Aorta (tissue), 5 donors: ENCODE measurements at places on chromosomes 11 and 22. TPM values are rescaled to one million over a fixed set of nuclear protein-coding genes. Genes with fewer than 3 reads are reported as not detected.

- no peak for DNase-seq
Observed at GRCh38 chr11:102780491-102780918, at the start of gene MMP10. TSS of gene MMP10 (minus strand) at chr11:102780628. CDS start at chr11:102780591, 37 bp downstream.

DNA sequence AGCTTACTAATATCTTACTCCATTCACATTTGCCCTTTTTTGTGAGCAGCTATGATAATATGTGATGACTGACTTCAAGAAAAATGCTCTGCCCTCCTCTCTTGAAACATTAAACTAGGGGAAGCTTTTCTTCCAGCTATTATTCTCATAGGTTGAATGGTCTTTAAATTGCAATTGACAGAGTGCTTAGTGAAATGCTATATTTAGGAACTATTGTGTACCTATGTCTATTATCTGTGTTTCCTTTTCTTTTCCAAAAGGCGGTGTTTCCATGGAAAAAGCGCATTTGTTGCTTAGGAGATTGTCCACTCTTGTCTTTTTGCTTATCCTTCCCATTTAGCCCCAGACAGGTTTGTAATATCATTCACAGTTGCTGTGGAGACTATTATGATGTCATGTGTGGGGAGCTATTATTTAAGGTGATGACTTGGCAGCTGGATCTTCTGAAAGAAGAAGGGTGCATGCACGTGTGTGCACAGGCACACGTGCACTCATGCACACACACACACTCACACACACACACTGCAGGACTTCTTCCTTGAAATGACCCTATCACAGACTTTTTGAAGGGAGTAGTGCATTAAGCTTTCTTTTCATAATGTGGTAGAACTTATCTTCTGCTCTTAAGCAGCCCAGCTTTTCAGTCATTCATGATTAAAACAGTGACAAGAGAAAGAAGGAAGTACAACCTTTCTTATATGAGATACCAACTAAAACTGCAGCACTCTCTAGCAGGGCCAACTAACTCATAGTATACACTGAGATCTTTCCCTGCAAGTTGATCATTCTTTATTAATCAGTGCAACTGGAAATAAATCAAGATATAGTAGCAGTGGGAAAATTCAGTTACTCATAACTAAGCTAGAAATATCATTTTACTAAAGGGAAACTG, 340.8 kb upstream of the MTNR1B start:
- no peak for DNase-seq

DNA sequence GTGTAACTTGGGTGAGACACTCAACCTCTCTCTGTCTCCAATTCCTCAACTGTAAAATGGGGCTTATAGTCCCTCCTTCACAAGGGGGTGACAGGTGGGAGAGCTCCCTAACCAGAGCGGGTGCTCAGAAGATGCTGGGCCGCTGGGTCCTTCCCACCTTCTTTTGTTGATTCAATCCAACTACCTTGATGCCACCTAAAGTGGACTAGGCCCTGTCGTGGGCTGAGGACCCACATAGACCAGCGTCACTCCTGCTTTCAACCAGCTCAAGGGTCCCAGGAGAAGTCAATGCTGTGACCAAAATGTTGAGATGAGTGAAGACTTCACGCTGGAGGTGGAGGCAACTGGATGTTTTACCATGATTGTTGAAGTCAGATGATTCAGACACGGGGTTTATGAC, 72.7 kb upstream of the WNT11 start:
- no peak for DNase-seq

DNA sequence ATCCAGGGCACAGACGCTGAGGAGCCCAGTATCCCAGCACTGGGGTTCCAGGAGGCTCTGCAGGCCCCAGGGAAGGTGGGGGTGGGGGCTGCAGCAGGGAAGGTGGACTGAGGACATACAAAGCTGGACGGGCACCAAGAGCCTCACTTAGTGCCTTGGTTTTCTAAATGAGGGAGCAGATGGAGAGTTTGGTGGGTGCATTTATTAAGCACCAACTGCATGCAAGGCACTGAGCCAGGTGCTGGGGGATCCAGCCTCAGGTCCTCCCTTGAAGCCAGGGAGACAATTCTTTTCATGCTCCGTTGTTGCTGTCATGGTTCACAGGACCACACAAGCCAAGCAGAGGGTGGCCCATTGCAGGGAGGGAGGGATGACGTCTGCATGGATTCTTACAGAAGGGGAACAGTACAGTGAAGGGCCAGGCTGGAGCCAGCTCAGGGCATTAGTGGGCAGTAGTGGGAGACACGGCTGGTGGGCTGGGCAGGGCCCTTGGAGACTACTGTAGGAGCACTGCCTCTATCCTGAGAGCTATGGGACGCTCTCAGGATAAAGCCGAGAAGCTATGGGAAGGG, 65.0 kb downstream of the MACROD1 start:
- no peak for DNase-seq

GRCh38 chr11:118000850-118001228, 14.6 kb downstream of the IL10RA start:
- DNase-seq, result no peak

GRCh38 chr11:57903441-57904123, 120.1 kb upstream of the OR9Q1 start:
- no peak for DNase-seq

GRCh38 chr11:1358286-1358685, 31.4 kb upstream of the BRSK2 start:
- DNase-seq, result no peak

DNA sequence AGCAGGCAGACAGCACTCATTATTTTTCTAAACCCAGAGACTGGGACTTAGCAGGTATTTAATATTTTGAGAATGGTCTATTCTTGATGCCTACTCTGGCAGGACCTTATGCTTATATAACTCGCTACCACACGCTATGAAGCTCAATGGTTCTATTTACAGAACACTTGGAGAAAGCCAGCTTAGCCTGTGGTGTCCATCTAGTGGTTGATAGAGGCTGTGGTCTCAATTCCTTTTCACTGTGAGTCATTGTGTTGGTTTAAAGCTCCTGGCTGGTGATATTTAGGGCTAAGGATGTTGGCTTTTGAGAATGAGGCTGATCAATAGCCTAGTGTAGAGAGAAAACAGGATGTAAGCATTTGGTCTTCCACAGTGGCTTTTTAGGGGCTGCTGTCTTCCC, 206.4 kb downstream of the DBX1 start:
- no peak for DNase-seq

DNA sequence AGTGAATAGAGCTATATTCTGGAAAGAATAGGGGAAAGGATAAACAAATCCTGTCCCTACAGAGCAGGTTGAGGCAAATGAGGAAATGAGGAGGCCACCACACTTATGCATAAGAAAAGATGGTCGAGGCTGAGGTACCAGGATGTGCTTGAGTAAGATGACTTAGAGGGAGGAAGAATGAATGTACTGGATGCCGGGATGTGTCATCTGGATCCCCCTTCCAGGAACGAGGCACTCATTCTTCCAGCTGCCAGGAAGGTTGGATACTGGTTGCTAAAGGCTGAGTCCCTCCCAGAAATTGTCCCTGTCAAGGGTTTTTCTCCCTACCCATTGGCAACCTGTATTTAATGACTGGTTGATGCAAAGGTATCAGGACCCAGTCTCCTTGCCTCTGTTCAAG, 31.1 kb upstream of the SYT9 start:
- no peak for DNase-seq

GRCh38 chr22:22703715-22704114, 59.3 kb downstream of the GGTLC2 start:
- DNase-seq, result no peak

DNA sequence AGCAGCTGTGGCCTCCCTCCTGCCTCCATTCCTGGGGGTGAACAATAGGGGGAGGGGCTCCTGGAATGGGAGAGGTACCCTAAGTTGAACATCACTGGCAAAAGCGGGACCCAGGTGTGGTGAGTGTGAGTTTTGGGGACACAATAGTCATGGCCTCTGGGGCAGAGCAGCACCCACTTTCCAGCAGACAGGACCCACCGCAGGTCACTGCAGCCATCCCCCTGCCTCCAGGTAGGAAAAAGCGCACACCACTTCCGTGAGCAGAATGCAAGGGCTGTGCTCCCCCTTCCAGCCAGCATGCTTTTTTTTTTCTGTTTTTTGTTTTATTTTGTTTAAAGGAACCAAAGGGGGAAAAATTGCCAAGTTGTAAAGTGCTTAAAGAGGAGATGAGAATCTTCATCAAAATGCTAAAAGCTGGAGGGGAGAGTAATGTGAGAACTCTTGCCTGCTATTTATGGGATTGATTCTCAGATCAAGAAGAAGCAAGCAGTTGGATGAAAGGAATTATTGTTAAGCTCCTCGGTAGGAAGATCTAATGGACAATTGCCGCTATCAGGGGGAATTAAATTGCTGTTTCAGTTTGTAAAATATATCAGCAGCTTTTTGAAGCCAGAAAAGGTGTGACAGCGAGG, 152.9 kb downstream of the FEZ1 start:
- peak; percentile 43 for DNase-seq

The IFITM10 gene
- polyA plus RNA-seq, result 1.9 TPM

The MS4A12 gene
- polyA plus RNA-seq, result 0.84 TPM

The OLFML1 gene
- polyA plus RNA-seq, result 4.9 TPM
